ENCODE measurements at places on chromosomes 6 and 20.

DNA sequence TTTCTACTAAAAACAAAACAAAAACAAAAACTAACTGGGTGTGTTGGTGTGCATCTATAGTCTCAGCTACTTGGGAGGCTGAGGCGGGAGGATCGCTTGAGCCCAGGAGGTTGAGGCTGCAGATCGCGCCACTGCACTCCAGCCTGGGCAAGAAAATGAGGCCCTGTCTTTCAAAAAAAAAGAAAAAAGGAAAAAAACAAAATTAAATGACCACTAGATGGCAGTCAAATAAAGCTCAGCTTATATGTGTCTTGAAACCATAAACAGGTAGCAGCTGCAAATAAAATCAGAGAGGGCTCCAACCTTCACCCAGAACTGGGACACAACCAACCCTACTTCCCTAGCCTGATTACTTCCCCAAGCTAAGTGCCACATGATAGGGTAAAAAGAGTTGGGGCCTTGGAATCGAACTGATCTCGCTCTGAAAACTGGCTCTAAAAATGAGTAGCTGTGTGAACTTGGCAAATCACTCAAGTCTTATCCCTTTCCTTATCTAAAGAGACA, 67.1 kb upstream of the ADGRF4 start:
- DNase-seq = peak; percentile 23

- no peak for DNase-seq
These were observed 63.7 kb downstream of the C6orf118 start for GRCh38 chr6:165245701-165246100.

DNA sequence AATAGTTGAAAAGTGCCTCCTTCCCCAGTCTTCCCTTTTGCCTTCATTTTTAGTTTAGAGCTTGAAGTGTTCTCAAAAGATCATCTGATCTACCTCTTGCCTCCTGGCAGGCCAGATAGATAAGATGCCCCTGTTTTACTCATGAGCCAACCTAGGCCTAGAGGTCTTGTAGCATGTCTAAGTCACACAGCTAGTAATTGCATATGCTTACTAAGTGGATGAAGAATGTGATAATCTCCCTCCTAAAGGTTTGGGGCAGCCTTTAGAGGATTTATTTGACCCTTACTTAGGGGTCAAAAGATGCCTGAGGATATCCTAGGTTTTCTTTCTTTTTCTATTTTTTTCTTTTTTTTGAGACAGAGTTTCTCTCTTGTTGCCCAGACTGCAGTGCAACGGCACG, 2.1 kb downstream of the C6orf141 start:
- DNase-seq = no peak

- peak; percentile 1 for DNase-seq
These were observed 67.5 kb upstream of the COL21A1 start for GRCh38 chr6:56314683-56315523.

- no peak for DNase-seq
These were observed 146.5 kb downstream of the ZDHHC14 start for GRCh38 chr6:157527471-157527907.

DNA sequence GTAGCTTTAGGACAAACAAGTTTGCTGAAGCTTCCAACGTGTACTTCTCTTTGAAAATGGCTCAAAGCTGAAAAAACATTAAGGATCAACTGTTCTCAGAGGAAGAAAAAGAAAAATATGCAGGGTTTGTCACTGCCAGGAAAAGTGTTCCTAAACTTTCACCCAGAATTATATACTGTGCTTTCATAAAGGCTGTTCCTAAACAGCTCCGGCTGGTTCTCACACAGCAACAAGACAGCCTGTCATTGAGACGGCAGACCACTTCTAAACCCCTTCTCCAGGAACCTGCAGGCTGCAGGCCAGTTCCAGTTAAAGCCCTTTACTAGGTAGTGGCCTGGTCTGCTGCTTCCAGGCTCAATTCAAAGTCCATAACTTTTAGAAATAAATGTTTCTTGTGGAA, 97.4 kb upstream of the SOX4 start:
- DNase-seq = no peak

DNA sequence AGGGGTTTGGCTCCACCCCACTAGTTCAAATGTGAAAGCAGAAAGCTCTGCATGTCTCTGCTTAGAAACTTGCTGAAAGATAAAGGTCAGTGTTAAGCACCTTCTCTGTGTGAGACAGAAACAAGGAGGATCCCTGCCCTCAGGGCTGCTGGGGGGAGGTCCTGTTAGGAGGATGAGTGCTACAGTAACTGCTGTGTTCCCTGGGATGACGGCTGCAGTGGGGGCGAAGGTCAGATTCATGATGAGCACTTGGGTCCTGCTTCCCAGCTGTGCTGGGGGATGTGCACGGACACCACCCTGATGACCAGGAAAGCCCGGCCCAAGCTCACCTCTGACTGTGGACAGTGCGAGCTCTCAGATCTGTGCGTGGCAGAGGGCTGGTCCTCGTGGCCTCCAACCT, 252.6 kb downstream of the DLL1 start:
- DNase-seq = no peak

Measured in globus pallidus (tissue), 1 donor.